ENCODE measurements at places on chromosomes 13 and 19.
A peak's percentile ranks its signal among the peaks of the same experiment; 100 is the strongest.

- DNase-seq, result no peak
Observed at GRCh38 chr19:48511321-48511731, 309 bp downstream of the LMTK3 start.

DNA sequence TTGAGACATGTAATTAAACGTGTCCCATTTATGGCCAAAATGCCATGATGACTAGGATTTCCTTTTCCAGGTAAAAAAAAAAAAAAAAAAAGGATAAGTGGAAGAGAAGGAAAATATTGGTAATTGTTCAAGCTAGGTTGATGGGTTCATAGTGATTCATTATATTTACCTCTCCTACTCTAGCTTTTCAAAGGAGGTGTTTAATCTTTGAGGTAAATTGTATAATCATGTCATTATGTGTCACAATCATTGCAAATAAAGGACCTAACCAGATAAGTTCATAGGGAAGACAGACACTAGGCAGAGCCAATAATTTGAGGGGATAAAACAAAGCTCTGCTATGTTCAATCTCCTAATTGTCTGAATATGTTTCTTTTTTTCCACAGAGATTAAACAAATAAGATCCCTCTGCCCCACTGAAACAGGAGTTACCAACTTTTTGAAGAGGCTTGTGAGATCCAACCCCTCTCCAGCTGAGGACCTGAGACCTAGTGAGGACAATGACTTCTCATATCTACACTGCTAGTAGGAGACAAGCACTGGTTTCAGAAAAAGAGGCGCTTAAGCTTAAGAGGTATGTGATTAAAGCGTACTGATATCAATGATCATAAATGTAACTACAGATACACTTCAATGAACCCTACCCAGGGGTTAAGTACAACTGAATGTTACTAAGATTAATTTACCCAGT is 61.4 kb downstream of the USP12 start:
- DNase-seq, result no peak

- no peak for DNase-seq
Observed at GRCh38 chr13:23639674-23640073, 69.5 kb downstream of the TNFRSF19 start.

DNA sequence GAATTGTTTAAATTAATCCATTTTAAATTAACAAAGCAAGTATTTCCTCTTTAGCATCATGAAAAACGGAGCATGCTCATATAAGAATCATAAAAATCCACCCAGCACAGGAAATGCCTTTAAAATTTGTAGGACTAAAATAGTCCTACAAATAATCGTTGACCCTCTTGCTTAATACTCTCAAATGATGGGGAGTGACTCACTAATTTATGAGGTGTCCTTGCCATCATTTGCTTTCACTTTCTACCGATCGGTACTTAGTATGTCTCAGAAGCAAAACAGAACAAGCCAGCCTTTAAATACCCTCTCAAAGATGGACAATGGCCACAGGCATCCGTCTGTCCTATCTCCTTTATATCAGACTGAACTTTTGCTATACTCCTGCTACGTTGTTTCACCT is 97.2 kb downstream of the SUCLA2 start:
- no peak for DNase-seq

DNA sequence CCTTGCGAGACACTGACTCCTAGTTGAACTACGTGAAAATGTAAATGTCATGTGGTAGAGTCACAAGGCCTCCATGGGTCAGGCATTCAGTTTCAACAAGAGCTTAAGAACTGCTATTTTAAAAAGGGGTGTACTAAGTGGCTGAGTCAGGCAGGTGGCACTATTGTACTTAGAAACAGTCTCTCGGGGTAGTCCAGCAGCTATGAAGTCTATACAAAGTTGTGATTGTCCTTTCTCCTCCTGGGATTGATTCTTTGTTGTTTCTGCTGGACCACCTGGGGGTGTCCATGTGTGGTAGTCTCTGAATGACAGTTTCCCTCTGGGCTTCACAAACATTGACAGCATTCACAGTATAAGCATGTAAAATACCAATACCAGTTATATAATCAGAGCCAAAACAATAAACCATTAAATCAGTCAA is 33.0 kb downstream of the UGGT2 start:
- DNase-seq, result peak; percentile 69

DNA sequence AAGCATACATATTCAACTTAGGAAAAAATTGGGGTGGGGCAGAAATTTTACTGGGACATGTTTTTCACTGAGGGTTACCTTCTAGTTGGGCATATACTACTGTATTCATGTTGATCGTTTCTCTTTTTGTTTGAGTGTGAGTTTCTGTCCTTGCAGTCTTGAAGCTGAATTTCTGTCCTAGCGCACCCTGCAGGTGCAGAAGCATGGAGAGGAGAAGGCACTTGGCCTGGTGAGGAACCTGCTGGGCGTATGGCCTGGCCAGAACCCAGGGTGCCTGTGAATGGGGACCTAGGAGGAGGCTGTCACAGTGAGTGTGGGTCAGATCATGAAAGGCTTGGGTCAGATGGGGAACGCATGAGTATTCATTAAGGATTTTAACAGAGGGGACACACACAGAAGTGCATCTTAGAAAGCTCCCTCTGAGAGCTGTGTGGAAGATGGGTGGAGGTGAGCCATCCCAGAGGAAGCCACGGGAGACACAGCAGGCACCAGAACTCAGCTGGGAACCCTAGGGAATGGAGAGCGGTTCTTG is 36.8 kb downstream of the SERP2 start:
- DNase-seq, result no peak

GRCh38 chr13:60356970-60357369 is 40.0 kb upstream of the TDRD3 start:
- DNase-seq, result peak; percentile 40

GRCh38 chr19:31223740-31224534 is 125.3 kb downstream of the TSHZ3 start:
- DNase-seq, result no peak

DNA sequence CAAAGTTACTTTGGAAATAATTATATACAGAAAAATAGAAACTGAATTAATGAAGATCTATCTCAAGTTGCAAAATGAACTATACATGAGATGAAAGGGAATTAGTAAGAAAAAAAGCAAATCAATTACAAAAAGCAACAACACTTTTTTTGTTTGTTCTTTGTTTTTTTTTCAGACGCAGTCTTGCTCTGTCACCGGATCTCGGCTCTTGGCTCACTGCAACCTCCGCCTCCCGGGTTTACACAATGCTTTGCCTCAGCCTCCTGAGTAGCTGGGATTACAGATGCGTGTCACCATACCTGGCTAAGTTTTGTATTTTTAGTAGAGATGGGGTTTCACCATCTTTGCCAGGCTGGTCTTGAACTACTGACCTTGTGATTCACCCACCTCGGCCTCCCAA is 2.2 kb downstream of the ZNF415 start:
- no peak for DNase-seq

GRCh38 chr13:76225815-76226489 is 589.8 kb downstream of the LMO7 start:
- no peak for DNase-seq

- DNase-seq, result no peak
Observed at GRCh38 chr13:51996641-51997040, 14.6 kb downstream of the ATP7B start.

- DNase-seq, result peak; percentile 1
Observed at GRCh38 chr13:54449922-54450321, 1421.3 kb downstream of the OLFM4 start.

- DNase-seq, result no peak
Observed at GRCh38 chr13:108034909-108035410, 180.4 kb downstream of the LIG4 start.

- no peak for DNase-seq
Observed at GRCh38 chr19:41894350-41894749, 11.4 kb downstream of the ARHGEF1 start.

GRCh38 chr13:99526549-99526948 is 25.3 kb downstream of the TM9SF2 start:
- DNase-seq, result no peak

- no peak for DNase-seq
Observed at GRCh38 chr19:38277969-38278680, 13.8 kb downstream of the SPINT2 start.

DNA sequence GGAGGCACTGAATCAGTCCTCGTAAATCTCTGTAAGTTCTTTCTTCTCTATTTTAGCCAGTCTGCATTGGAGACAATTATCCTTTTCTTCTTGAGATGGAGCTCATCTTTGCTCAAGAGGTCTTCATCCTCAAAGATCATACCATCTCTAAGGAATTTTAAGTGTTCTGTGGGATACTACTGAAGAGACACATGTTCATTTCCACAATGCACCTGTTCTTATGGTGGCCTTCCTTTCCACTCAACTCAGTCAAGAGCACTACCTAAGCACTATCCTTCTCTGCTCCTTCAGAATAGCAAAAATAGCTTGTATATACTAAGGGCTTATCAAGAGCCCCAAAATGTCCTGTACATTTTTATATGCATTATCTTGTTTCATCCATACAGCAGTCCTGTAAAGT is 214.0 kb downstream of the KLF5 start:
- DNase-seq, result no peak

DNA sequence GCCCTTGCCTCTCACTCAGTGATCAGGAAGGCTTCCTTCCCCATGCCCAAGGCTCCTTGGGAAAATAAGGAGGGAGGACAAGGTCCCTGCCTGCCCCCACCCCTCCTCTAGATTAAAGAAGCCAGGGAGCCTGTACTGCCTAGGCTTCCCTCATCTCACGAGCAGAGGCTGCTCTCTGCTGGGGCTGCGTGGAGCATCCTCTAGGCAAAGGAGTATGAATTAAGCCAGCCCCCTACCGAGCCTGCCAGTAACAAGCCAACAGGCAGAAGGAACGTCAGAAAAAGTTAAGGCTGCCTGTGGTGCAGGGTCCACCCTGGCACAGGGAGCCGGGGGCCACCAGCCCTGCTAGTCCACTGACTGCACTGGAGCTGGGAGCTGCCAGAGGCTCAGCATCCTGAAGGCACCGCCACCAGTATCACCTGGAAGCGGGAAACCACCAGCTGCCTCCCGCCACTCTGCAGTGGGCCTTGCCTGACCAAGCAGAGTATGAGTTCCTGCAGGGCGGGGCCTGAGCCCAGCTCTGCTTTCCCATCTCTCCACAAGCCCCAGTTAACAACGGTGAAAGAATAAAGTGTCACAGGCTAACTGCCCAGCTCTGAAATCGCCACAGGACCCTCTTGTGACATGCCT is 6.8 kb downstream of the NAPA start:
- no peak for DNase-seq

GRCh38 chr13:27125357-27126282 is 46.0 kb downstream of the USP12 start:
- no peak for DNase-seq

GRCh38 chr13:28704282-28704681 is 14.5 kb downstream of the SLC46A3 start:
- DNase-seq, result no peak

DNA sequence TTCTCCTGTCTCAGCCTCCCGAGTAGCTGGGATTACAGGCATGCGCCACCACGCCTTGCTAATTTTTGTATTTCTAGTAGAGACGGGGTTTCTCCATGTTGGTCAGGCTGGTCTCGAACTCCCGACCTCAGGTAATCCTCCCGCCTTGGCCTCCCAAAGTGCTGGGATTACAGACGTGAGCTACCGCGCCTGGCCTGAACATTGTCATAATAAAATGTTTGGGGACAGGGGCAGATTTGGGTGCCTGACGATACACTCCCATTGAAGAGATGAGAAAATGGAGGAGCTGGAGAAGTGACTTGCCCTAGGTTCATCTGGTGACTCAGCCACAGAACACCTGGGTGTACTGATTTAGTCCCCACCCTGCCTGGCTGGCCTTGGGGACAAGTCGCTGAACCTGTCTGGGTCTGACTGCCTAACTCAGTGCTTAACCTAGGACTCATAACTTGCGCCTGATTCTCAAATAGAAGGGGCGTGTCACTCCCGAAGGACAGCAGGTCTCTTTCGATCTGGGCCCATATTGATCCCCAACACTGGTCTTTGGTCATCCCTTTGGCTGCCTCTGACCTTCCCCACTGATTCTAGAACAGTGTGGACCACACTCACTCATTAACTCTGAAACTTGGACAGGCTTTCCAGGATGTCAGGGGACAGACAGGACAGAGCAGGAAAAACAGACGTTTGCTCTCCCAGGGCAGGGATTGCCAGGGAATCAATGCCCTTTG is 7.6 kb upstream of the BICRA start:
- no peak for DNase-seq

DNA sequence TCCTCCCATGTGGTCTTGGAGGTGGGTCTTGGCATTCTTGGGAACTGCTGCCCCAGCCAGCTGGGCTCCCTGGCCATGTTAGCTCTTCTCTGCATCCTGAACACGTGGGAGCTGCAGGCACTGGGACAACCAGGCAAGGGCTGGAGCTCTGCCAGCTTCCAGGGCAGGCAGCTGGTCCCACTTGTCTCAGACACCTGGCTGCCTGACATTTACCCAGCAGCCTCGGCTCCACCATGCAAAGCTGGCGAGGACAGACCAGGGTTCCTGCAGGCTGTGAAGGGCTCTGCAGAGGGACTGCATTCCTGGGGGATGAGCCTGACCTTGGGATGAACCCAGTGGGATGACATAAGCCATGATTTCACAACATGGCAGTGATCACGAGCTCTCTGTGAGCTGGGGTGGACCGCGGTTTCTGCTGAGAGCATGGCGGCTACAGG is 99.0 kb upstream of the TSHZ3 start:
- no peak for DNase-seq

- no peak for DNase-seq
Observed at GRCh38 chr19:18939922-18940768, 872 bp downstream of the HOMER3 start.

DNA sequence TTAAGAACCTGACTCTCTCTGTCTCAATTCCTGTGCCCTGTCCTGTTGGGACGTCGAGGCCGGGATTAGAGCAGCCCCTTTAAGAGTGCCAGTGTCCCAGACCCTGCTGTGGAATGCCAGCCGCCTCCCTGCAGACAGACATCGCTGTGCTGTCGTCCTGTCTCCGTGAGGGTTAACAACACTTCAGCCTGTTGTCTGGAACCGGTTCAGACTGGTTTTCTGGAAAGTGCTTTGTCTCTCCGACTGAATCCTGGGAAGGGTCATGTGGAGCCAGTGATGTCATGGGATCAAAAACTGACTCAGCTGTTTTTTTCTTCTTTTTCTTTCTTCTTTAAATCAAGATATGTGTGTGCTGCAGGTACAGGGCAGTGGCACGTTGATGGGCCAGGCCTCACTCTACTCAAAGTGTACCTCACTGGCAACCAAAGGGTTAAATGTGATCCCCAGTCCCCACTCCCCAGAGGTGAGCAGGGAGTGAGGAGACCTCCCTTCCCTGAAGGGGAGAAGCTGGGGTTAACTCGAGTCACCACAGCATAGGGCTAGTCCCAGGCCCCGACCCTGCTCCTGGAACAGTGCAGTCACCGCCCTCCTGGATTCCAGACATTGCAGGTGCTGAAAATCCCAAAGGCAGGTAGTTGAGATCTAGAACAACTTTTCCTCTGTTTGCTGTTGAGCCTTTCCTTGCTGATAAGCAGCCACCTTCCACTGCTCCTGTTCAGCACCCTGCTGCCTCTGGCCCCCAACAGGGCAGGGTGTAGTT is 50.8 kb downstream of the TSSK6 start:
- DNase-seq, result no peak

GRCh38 chr19:52692431-52693008 is 42.3 kb downstream of the ZNF611 start:
- DNase-seq, result no peak
